A549 treated with GW870086 at 1 μM for 4 hours (cell line): ENCODE measurements at places on chromosomes 13 and 19. TPM values are rescaled to one million over a fixed set of nuclear protein-coding genes. Genes with fewer than 3 reads are reported as not detected.

Gene MEIOSIN
- total RNA-seq = 0.05 to 0.23 TPM (median 0.06 TPM) in 3 of 5 replicates, not detected in the others

Gene PNMA8C
- not detected in 5 replicates for total RNA-seq

Gene DHDH
- 1.2 to 2.7 TPM (median 1.7 TPM) in 5 replicates for total RNA-seq

Gene KLC3
- total RNA-seq = 0.41 to 0.78 TPM (median 0.65 TPM) in 5 replicates

Gene SLC25A42
- 0.47 to 0.88 TPM (median 0.73 TPM) in 5 replicates for total RNA-seq

Gene ZNF224
- total RNA-seq = 6.4 to 12.1 TPM (median 10.1 TPM) in 5 replicates

Gene DNM2
- total RNA-seq = 48.3 to 58.4 TPM (median 54.1 TPM) in 5 replicates

Gene EBI3
- total RNA-seq = 2.7 to 4.6 TPM (median 3.1 TPM) in 5 replicates

Gene ZSCAN4
- total RNA-seq = not detected in 5 replicates

Gene CEACAM21
- total RNA-seq = not detected in 5 replicates

Gene POLR1G
- total RNA-seq = 43.2 to 53.5 TPM (median 49.7 TPM) in 5 replicates

Gene CBARP
- total RNA-seq = 2.2 to 4.3 TPM (median 4.1 TPM) in 5 replicates

Gene PCDH17
- total RNA-seq = 0.03 TPM in 1 of 5 replicates, not detected in the others

Gene SULT2A1
- not detected in 5 replicates for total RNA-seq

Gene CARS2
- 47.1 to 62.1 TPM (median 56.4 TPM) in 5 replicates for total RNA-seq

Gene IGFL2
- total RNA-seq = 0.42 to 1.3 TPM (median 1.0 TPM) in 5 replicates

Gene MBD3L5
- total RNA-seq = not detected in 5 replicates

Gene ZNF550
- 3.0 to 4.3 TPM (median 3.8 TPM) in 5 replicates for total RNA-seq

Gene MRPS31
- total RNA-seq = 13.6 to 14.7 TPM (median 14.3 TPM) in 5 replicates

Gene TDRD12
- total RNA-seq = 0.09 to 0.21 TPM (median 0.17 TPM) in 4 of 5 replicates, not detected in the other

Gene SOX1
- total RNA-seq = not detected in 5 replicates

Gene ARRDC5
- total RNA-seq = not detected in 5 replicates

Gene DCT
- total RNA-seq = not detected in 5 replicates

Gene IZUMO1
- not detected in 5 replicates for total RNA-seq

Gene SMARCA4
- total RNA-seq = 7.1 to 11.0 TPM (median 8.5 TPM) in 5 replicates

Gene TMEM86B
- total RNA-seq = 3.1 to 5.3 TPM (median 4.1 TPM) in 5 replicates

Gene ZNF490
- total RNA-seq = 0.62 to 1.3 TPM (median 0.79 TPM) in 4 of 5 replicates, not detected in the other

Gene HSD17B14
- 12.3 to 16.2 TPM (median 13.0 TPM) in 5 replicates for total RNA-seq

Gene PSG3
- 0.07 to 0.20 TPM (median 0.15 TPM) in 4 of 5 replicates, not detected in the other for total RNA-seq

Gene PTGIR
- total RNA-seq = 0.15 to 0.27 TPM in 2 of 5 replicates, not detected in the others

Gene IGFL3
- total RNA-seq = 0.25 TPM in 1 of 5 replicates, not detected in the others
